Stimulated activated CD4-positive, alpha-beta T cell treated with anti-CD3 and anti-CD28 coated beads, Interleukin-15, amount 100 ng/mL, for 48 hours (primary cell): ENCODE measurements at places on chromosomes 4 and X.

DNA sequence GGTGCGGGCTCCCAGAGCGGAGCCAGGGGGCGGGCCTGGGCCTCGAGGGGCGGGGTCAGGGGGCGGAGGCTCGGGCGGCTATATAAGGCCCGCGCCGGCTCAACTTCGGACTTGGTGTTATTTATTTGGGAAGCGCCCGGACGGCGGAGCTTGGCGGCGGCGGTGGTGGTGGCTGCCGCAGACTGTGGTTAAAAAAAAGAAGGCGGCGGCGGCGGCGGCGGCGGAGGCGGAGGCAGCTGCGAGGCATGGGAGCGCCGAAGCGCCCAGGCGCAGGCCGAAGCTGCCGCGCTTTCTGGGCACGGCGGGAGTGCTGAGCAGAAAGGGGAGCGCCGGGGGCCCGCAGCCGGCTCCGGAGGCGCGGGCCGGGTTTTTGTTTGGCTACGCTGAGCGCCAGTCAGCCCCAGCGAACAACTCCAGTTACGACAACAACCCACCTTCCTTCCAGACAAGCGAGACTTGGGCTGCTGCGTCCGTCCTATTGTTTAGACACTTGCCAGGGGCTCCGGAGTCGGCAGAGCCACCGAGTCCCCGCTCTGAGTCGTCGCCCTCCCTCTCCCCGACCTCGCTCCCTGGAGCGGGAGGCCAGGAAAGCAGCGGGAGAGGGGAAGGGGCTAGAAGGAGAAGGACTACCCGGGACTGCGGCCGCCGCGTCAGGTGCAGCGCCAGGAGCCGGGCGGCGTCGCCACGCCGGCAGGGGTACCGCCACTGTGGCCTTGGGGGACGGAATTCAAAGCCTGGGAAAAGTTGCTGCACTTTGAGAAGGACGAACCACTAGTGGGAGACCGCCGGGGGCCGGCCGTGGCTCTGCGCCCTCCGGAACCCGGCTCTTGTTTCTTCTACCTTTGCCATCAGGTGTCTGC, at the start of gene SLIT2:
Gene SLIT2 (plus strand): TSS at position 110 of the 860 bp plus-strand sequence. CDS start 1,911 bp downstream, outside the sequence.
- DNase-seq = no peak

- no peak for DNase-seq
Observed at GRCh38 chr4:173319696-173320095, 14.5 kb downstream of the HMGB2 start.

DNA sequence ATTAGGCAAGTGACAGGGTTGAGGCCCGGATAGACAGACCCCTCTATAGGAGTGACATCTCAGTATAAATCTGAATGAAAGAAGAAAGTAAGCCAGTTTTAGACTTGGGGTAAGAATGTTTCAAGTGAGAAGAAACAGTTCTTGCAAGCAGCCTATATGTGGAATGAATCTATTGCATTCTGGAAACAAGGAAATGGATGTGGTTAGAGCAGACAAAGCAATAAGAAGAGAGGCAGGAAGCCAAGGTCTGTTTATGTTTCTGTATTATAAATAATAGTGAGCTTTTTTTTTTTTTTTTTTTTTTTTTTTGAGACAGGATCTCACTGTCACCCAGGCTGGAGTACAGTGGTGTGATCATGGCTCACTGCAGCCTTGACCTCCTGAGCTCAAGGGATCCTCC, 255.8 kb downstream of the UNC5C start:
- DNase-seq = no peak

- DNase-seq = no peak
Observed at GRCh38 chr4:163165217-163166017, 1.3 kb downstream of the NAF1 start.

- no peak for DNase-seq
Observed at GRCh38 chr4:14864365-14865030, 137.8 kb upstream of the CPEB2 start.

- no peak for DNase-seq
Observed at GRCh38 chrX:3165808-3166207, 124.5 kb downstream of the ARSF start.

DNA sequence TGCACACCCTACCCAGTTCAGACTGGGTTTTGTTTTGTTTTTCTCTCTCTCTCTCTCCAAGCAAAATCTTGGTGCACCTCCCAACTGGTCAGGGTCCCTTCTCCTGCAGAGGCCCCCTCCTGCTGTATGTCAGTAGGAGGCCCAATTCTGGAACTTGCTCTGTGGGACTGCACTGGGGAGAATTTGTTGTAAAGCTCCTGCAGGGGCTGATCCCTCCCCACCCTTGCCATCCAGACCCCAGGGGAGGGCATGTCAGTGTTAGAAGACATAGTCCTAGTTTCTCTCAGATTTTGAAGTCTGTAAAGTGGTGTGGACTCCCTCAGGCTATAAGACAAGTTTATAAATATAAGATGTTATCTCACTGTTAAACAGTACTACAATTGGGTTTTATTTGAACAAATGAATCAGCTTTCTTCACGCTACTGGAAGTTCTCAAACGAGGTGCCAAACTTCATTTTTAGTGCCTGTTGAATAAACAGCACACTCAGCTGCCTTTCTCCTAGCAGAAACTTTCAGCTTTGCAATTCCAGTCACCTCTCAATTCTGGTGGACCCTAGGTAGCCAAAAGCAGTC, 88.6 kb upstream of the FRMPD3 start:
- no peak for DNase-seq

DNA sequence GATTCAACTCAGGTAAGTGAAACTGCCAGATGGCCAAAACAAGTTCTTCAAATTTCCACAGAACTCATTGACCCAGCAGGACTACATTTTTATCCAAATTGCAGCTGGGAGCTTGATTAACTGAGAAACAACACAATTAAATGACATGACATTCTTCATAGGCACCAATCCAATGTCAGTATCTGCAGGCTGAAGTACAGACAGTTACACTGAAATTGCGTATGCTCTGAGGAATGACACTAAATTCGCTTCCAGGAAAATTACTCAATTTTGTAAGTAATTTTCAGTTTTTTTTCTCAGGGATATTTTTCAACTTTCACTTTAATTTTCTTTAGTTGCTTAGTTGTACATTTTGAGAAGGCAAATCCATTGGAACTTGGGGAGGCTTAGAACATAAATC, 4.5 kb downstream of the C1GALT1C1 start:
- DNase-seq = no peak

DNA sequence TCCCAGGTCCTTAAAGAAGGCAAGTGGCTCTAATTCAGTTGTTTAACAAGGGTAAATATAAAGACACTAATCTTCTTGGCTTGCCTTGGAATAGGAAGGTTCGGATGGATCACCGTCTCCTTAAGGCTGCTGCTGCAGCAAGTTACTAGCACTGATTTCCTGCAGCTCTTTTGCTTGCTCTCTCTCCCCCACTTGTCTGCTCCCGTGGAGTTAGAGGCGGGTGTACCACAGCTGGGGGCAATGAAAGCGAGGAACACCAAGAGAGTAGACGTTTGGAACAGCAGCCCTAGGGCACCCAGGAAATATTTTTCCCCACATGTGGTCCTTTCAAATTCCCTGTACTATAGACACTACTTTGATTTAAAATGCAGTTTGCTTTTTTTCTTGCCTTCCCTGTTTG, 202.2 kb downstream of the SH2D1A start:
- no peak for DNase-seq

DNA sequence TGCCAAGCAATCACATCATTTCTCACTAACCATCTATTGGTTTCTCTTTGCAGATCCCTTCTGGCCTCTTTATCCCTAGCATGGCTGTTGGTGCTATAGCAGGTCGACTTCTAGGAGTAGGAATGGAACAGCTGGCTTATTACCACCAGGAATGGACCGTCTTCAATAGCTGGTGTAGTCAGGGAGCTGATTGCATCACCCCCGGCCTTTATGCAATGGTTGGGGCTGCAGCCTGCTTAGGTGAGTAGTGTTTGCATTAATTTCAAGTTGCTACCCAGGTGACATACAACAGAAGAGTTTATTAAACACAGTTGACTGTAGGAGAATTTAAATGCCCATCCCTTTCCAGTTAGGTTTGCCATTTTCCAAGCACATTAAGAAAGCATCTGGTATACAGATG, 112.2 kb downstream of the AKAP4 start:
- DNase-seq = no peak

DNA sequence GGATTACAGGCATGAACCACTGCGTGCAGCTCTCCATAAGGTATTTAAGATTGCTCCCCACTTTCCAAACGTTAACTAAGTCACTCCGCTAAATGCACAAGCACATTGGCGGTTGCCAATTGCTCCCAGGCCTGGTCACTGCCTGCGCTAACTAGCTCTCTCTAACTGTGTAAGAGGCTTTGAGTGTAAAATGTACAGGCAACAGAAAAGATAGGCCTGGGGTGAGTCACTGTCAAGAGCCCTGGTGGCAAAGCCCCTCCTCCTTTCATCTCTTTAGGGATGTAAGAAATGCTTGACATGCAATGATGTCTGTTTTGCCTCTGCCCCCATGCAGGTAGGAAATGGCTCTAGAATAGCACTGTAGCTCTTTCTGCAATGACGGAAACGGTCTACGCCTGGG, 329.7 kb upstream of the GATB start:
- no peak for DNase-seq

GRCh38 chrX:23805389-23805788, 22.4 kb downstream of the SAT1 start:
- no peak for DNase-seq

DNA sequence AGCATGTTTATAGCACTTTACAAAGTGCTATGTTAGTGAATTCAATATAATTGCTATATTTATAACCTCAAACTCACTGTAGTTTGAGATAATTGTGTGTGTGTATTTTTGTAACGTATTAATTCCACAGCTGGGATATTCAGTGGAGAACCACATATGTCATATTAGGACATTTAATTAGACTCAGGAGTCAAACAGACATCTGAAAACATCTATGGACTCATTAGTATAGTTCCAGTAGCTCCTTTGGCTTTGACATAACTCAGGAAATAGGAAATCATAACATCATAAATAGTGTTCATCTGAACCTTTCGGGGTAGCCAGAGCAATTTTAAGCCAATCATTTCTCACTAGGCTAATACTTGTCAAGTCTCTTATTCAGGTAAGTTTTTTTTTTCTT, 38.8 kb downstream of the NAA11 start:
- DNase-seq = no peak

DNA sequence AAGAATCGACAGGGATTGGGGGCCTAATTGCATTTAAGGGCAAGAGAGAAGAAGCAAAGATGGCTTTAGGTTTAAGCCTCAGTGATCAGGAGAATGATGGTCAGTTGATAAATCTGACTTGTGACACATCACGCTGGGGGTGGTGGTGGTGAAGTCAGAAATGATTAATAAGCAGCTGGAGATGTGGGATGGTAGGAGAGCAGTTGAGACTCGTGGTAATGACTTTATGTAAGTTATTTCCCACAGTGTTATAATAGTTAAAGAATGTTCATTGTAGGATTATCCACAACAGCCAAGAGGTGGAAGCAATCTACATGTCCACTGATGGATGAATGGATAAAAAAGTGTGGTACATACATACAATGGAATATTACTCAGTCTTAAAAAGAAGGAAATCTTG, 178.9 kb upstream of the GPC4 start:
- no peak for DNase-seq

DNA sequence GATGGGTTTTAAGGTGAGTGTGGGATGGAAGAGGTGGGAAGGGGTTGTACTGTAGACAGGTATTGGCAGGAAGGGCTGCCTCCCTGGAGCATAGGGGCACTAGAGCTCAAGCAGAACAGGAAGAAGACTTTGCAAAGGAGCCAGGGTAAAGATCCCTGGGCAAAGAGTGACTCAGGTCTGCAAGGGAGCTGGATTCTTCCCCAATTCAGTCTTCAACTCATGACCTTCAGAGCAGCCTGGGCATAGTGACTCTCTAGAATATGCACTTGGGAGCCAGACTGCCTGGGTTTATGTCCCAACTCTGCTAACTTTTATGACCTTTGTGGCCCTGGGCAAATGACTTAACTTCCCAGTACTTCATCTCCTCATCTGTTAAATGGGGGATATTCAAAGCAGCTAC, 4.0 kb downstream of the LONRF3 start:
- no peak for DNase-seq

- DNase-seq = no peak
Observed at GRCh38 chrX:13285229-13285628, 34.6 kb downstream of the ATXN3L start.

DNA sequence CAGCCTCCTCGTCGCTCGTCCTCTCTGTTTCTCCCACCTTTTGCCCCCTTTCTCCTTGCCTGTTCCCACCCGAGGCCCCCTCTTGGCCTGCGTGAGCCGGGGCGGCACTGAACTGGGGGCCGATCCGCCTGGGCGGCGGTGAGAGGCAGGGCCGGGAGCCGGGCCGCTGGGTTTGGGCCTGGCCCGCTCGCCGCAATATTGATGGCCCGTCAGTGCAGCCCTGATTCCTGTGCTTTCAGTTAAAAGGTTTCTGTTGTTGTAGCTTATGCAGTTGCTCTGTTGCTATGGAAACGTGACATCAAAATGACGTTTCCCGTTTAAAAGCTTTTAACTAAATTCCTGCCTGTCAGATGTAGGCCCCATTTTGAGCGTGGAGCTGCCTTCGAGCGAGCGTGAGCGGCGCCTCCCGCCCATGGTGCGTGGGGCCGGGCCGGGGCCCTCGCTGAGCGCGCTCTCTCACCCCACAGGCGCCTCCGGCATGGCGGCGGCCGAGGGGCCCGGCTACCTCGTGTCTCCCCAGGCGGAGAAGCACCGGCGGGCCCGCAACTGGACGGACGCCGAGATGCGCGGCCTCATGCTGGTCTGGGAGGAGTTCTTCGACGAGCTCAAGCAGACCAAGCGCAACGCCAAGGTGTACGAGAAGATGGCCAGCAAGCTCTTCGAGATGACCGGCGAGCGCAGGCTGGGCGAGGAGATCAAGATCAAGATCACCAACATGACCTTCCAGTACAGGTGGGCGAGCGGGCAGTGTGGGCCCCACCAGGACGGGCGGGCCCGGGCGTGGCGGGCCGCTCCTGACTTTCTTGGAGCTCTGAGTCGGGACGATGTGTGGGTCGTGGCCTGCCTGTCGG, at the start of gene MSANTD1:
Gene MSANTD1 (plus strand): TSS at position 349 of the 851 bp plus-strand sequence. CDS start 64 bp downstream, at position 413.
- DNase-seq = no peak

DNA sequence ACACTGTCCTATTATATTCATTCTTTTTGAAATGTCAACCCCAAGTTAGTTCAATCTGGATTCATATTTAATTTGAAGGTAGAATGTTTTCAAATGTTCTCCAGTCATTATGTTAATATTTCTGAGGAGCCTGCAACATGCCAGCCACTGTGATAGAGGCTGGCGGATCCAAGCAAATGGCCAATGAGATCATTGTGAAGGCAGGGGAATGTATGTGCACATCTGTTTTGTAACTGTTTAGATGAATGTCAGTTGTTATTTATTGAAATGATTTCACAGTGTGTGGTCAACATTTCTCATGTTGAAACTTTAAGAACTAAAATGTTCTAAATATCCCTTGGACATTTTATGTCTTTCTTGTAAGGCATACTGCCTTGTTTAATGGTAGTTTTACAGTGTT, 1.6 kb downstream of the CXCL1 start:
- no peak for DNase-seq

GRCh38 chr4:145035494-145036136, 62.4 kb downstream of the ANAPC10 start:
- DNase-seq = no peak
